ENCODE measurements at places on chromosomes 12 and 14.

- no peak for DNase-seq
Observed at GRCh38 chr12:122135437-122136031, 38.5 kb downstream of the IL31 start.

- DNase-seq: no peak
Observed at GRCh38 chr14:102957222-102957621, 34.8 kb downstream of the AMN start.

DNA sequence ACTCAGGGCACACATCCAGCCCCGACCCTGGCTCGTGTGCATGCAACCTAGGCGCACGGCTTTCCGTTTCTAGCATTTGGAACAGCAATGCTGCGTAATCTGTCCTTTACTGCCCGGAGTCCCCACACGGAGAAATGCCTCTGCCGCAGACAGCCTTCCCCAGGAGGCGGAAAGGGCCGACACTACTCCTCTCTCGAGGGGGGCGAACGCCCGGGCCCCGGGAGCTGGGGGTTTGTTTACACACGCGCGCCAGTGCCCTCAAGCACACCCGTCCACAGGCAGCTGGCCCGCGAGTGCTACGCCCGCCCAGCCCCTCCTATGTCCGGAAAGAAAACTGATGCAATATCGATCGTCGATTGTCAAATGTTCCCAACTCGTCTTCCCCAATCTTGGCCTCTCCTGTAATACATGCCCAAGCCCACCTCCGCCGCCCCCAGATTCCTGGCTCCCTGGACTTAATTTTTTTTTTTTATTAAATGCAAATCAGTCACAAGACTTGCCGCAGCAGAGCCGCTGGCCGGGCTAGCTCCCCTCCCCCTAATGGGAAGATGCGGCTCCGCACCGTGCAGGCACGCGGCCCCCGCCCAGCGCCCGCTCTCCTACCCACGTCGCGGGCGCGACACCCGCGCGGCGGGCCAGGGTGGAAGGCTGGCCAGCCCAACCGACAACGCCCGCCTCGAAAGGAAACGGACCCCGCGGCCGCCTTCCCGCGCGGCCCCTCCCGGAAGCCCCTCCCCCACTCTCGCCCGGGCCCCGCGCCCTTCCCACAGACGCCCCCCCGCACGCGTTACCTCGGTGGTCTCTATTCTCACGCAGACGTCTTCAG, 642 bp downstream of the SLC38A2 start:
- DNase-seq: no peak

DNA sequence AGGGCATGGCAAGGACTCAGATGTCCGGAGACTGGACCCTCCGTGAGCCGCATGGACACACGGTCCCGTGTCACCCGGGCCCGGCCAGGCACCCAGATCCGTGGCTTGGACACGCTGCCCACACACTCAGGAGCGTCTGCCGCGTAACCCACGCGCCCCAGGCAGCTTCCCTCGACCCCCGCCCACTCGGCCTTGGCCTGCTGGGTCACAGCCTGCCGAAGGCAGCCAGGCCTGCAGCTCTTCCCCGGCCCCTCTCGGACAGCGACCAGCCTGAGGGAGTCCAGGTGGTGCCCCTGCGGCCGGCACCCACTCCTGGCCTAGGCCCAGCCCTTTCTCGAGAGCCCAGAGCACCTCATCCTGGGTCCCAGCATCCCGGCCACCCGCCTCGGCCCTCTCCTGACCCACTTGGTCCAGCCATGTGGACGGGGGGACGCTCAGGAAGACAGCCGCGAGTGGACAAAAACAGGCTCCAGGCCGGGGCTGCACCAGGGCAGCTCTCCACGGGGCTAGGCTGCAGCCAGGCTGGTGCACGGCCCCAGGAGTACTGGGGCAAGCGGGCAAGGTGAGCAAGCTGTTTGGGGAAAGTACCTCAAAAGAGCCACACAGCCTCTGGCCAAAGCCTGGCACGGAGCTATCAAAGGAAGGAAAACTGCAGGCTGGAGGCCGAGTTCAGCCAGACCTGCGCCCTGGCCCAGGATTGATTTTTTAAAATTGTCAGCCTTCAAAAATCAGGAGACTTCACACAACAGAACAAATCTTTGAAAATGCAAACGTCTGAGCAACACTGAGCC, 6.5 kb downstream of the AKT1 start:
- no peak for DNase-seq

DNA sequence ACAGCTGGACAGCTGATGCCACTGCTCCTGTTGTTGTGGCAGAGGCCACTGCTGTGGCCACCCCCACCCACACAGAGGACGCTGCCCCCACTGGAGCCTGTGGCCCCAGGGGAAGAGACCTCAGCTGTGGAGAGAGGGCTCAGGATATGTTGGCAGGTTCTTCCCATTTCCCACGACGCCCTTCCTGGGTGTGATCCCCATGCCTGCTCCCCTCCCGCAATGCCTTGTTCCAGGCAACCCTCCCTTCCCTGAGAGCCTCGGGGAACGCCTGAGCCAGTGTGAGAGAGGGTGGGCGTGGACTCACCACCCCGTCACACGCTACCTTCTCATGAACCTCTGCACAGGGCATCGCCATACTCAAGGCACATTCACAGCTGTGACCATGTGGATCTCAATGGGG, 5.7 kb upstream of the KRT82 start:
- no peak for DNase-seq

GRCh38 chr14:54570631-54571415, 3.9 kb downstream of the SAMD4A start:
- no peak for DNase-seq

GRCh38 chr12:90979951-90980350, 24.8 kb downstream of the EPYC start:
- no peak for DNase-seq

DNA sequence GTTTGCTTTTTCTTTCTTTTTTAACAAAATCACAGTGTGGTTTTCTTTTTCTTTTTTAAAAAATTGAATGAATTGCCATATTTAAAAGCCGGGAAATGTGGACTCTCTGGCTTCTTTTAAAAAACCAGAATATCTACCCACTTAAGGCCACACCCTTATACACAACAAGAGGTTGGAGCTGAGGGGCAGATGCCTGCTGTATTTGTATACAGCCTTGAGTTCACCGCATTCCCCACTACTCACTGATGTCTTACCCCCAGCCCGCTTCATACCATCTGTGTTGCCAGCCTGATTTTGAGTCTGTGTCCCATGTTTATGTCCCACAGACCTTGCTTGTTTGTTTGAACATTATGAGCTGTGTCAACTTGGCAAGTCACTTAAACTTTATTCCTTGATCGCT, 14.3 kb downstream of the JDP2 start:
- no peak for DNase-seq

- no peak for DNase-seq
Observed at GRCh38 chr14:65228436-65228835, 126.1 kb upstream of the MAX start.

DNA sequence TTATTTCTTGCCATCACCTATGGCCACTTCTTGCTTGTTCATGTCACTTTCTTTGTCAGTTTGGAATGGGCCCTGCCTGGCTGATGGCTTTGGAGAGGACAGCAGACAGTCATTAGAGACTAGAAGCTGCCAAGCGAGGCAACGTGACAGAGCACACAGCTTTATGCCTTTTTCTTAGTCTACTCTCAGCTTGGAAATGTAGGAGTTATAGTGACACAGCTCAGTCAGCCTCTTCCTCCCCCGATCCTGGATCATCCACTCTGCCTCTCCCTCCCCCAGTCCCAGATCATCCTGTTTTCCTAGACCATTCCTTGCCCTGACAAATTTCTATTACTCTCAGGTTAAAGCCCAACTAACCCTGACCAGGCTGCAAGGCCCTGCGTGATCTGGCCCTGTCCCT, 26.6 kb downstream of the ETV6 start:
- no peak for DNase-seq

- no peak for DNase-seq
Observed at GRCh38 chr12:76432733-76433132, 84.5 kb upstream of the BBS10 start.

GRCh38 chr12:57726151-57726883, 12.2 kb downstream of the AGAP2 start:
- DNase-seq: no peak

DNA sequence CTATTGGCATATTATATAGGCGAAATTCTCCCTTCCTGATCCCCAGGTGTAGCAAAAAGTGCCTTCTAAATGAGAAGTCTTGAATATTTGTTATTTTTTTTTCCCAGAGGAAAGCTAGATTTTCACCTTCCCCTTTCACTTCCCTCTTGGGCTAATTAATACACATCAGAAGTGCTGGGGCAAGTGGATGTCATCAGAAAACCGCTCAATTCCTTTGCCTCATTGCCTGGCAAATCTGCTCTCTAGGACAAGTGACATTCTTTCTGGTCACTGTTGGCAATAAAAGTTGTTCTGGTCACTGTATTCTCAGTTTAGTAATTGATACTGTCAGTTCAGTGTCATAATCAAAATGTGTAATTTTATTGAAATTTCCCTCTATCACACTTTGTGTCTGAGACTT, 174.5 kb downstream of the ETNK1 start:
- DNase-seq: no peak

GRCh38 chr12:96026331-96026730, 9.1 kb downstream of the LTA4H start:
- no peak for DNase-seq

- DNase-seq: no peak
Observed at GRCh38 chr12:5509557-5509956, 77.6 kb downstream of the NTF3 start.

DNA sequence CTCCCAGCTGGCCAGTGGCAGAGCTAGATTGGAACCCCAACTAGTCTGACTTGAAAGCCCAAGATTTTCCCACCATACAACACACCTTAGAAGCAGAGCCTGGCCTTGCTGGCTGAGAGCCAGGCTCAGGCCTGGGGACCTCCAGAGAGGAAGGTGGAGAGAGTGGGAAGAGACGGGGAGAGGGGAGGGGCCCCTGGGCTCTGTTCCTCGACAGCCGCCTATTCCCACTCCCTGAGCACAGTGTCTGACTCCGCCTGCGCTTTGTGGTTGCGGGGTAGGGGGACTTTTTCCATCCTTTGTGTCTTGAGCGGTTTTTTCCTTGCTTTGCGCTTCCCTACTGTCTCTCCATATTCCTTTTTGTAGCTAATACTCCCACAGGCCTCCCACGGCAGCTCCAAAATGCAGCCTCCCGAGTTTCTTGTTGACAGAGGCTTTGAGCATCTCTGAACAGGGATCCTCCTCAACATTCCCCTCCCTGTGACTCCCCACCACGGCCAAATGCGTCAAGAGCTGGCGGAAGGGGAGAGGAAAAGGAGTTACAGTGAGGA, 4.0 kb upstream of the KCNH3 start:
- no peak for DNase-seq

DNA sequence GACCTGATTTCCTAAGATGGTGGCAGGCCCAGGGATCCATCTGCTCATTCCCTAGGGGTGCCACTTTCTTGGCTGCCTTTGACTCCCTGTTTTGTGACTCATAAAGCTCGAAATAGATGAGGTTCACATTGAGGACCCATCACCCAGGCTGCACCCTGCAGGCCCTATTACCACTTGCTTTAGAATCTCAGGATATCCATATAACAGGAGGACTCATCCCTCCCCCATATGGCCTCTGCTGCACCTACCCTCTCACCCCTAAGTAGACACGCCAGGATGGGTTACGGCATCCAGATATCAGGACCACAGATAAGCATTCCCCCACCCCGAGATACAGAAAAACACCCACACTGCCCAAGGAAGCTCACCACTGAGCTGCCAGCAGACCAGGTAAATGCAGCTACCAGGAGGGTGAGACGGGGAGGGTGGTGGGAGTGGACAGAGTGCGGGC, 155.7 kb downstream of the DPF3 start:
- no peak for DNase-seq

DNA sequence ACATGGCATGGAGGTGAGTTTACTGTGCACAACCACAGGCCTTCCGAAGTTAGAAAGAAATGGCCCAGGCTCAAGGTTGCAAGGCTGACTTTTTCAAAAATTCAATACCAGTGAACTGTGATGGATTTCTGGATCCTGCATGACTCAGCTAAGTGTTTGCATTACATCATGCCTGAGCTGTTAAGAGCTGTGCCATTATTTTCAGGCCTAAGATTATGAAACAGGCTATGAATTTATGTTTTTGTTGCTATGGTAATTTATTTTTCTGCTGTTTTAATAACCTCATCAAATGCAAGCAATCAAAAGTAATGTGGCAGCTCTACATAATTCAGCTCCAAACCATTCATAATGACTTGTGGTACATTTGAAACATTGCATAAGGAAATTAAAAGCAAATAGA, 457.7 kb upstream of the TMEM132C start:
- DNase-seq: no peak

DNA sequence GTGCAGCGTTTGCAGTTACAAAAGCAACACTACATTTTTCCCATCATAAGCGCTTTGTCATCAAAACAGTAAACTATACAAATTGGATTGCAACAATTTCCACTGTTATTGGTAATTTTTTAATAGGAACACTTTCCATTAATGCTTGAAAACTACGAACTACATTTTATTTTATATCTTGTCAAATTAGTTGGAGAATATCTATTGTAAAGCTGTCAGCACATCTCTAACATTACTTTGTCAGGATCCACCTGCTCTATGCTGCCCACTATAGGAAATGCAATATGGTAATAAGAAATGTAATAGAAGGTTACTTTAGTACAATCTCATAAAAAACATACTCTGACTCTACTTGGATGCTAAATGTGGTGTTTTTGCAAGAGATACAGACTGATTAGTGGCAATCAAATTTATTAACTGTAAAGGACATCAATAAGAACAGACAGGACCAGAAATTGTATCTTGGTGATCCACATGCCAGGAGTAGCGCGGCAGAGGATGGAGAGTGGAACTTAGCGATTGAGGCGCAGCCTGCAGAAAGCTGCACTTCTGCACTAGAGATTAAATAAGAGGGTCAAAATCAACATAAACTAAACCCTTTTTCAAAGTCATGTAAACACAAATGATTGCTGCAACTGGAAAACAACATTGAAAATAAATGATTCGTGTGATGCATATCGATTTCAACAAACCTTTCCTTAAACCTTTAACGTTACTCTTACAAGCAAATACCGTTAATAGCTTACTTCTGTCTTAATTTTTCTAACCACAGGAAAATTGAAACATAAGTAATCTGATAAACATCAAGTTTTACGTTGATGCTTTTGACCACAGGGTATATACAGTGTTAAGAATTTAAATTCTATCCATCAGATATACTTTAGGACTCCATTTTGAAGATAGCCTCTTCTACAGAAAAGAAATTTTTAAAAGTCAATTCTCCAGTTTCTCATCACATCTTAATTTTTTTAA, 3.6 kb upstream of the ARID2 start:
- DNase-seq: no peak

GRCh38 chr12:10320643-10321042, 13.0 kb downstream of the KLRD1 start:
- no peak for DNase-seq

DNA sequence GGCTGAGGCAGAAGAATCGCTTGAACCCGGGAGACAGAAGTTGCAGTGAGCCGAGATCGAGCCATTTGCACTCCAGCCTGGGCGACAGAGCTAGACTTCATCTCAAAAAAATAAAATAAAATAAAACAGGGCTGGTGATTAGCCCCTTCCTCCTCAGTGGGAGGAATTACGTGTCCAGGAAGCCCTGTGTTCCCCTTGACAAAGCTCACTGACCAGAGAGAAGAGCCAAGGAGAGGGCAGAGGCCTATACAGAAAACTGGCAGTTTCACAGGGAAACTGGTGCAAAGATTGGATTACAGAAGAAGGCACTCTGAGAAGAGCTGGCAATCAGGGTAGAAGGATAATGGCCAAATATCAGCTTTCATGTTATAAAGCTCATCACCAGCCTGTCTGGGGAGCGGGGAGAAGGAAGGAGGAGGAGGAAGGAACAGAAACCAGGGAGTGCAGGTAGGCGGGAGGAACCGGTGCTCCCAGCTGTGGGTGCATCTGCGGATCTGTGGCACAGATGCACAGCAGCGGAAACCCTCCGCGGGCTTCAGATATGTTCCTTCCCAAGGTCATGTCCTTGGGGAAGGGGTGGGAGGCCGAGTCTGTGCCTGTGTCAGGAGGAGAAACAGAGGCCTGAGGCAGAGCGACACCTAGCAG, 6.7 kb downstream of the RAB15 start:
- no peak for DNase-seq
